ENCODE measurements at places on chromosomes 12 and 14.

DNA sequence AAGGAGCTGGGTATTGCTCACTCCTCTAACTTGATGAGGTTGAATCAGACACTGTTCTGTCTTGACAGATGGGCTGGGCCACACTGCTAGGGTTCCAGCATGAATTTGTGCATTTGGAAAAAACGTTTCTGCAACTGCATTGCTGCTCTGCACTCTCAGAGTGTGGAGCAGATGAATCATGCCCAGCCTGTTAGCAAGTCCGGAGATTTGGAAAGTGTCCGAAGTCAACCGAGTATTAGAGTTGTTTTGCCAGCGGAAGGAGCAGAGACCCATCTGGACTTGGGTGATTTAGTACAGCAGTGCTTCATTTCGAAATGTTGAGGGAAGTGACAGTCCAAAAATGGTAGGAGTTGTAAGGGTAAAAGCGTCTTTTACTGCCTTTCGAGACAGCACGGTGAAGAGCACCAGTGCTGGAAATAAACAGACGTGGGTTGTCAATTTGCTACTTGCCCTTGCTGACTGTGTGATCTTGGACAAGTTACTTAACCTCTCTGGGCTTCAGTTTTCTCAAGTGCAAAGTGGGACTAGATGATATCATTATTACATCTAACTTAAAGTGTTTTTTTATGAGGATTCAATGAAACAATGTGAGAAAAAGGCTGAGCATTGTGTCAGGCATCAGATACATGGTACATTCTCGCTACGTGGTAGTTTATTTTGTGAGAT lies 139.5 kb downstream of the CHST11 start:
- DNase-seq, result no peak

GRCh38 chr12:131732996-131733615 lies 22.2 kb downstream of the SFSWAP start:
- no peak for DNase-seq

GRCh38 chr14:22434030-22434429 lies 155.0 kb downstream of the DAD1 start:
- no peak for DNase-seq

DNA sequence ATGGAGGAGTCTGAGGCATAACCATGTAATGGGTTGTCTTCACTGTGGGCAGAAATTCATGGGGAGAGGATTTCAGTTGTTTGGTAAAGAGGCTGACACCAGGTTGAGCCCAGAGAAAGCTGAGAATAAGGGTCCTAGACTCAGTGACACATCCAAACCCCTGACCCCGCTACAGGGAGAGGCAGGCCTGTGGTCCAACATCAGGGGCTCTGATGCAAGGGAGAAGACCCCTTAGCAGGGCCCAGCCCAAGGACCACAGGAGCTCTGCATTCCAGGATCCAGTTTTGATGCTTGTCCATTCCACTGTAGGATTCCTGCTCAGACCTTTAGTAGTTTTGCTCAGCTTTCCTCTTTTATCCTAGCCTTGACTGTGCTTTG lies 15.5 kb downstream of the GPR68 start:
- no peak for DNase-seq

DNA sequence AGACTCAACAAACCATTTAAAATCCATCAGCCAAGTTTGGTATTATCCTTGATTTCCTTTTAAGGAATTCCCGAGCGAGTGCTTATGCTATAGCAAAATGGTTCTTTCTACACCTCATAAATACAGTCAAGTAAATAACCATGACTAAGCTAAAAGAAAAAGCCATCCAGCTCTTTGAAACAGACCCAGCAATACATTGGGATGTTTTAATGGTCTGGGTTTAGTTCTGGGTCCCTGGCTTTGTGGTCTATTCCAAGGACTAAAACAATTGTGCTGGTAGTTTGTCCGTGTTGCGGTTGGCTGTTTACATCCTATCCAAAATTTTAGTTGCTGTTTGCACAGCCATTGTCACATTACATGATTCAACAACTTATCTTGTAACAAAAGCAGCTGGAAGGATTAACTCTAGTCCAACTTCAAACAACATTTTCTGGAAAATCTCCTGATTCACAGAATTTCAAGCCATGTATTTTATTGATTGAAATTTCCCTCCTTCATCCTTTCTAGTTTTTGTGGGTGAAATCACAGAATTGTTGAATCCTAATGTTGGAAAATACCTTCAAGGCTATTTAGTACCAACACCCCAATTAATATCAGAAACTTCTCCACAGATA lies 19.6 kb downstream of the KLRB1 start:
- no peak for DNase-seq

DNA sequence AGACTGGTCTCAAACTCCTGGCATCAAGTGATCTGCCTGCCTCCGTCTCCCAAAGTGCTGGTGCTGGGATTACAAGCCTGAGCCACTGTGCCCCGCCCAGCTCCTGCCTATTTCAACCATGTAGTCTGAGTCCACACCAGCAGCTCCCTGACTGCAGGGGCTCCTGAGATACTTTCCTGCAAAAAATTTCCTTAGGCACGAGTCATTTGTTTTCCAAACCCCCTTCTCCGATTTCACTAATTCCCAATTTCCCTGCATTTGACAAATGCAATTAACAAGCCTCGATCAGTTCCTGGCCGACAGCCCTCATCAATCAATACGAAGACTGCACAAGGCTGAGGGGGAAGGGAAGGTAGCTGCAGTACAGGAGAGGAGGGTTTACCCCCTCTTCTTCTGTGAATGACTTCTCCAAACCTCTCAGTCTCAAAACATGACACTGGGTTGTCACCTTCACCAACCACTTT lies 10.1 kb downstream of the PSMB5 start:
- DNase-seq, result no peak

GRCh38 chr12:65586796-65587195 lies 237.5 kb upstream of the HMGA2 start:
- no peak for DNase-seq

- DNase-seq, result no peak
Observed at GRCh38 chr12:70607107-70607506, 30.1 kb downstream of the PTPRB start.

GRCh38 chr12:128914908-128915563 lies 61.8 kb downstream of the GLT1D1 start:
- peak; percentile 83 for DNase-seq

- no peak for DNase-seq
Observed at GRCh38 chr12:9319842-9320173, 111.6 kb upstream of the PZP start.

DNA sequence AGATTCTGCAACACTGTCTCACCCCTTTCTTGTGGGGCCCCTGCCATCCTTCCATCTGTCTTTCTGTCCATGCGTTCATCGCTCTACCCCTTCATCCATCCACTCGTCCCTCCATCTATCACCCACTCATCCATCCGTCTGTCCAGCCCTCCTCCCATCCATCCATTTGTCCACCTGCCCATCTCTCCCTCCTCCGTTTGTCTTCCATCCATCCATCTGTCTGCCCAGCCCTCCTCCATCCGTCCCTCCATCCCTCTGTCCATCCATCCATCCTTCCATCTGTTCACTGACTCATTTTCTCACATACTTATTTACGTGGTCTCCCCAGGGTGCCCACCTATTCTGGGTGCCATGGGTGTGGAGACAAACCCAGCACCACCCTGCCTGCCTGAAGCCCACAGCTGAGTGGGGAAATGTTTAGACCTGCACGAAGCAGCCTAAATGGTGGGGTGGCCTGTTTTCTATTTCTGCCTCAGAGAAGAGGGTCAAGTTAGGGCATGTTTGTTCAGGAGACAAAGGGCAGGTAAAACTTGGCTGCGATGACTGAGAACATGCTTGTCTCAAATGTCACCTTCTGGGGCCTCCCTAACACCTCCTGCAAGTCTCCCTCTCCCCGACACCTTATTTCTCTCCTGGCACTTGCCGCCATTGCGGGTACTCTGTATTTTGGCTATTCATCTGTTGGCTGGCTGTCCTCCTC lies 2.8 kb upstream of the SLC25A47 start:
- no peak for DNase-seq

DNA sequence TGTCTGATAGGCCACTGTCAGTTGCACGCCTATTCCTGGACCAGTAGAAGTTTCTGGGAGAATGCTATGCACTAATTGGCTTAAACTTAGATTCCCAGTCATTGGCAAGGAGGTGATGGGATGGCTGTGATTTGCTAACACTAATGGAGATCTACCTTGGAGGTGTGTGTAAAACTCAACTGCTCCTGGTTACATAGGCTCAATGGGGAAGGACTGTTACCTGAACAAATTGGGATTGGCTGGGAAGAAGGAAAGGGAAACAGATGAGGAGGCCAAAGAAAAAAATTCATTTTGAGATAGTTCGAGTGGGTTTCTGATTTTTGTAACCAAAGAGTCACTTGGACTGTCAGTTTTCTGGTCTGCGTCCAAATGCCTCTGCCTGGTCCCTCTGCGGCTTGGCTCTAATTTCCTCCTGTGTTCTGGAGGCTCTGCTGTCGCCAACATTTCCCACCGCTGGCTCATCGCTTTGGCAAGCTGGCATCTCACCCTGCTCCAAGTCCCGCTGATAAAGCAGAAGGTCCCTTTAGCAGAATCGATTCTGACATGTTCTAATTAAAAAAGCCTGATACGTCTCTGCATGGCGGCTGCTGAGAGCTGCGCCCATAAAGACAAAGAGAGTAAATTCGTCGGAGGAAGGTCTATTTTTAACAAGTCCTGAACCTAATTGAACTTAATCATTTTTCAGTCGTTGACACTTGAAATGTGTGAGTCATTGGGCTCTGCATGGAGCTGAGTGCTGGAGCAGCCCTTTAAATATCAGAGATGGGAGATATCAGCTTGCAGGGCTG lies 2.0 kb upstream of the CCDC63 start:
- no peak for DNase-seq

DNA sequence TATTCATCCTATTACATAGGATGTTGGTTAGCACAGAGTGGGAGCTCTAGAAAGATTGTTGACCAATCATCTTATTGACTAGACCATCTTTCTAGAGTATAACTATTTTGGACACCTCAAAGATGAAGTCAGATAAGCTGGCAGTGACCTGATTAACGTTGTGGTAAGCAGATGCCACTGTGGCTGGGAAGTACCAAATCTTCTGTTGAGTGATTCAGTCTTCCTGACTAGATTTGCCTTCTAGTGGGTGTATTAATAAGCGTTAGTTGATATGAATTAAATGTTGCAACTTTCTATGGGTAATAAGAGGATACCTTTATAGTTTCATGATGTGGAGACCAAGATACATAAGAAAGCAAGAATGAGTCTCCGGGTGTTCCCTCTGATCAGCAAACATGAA lies 51.2 kb upstream of the HELB start:
- no peak for DNase-seq

DNA sequence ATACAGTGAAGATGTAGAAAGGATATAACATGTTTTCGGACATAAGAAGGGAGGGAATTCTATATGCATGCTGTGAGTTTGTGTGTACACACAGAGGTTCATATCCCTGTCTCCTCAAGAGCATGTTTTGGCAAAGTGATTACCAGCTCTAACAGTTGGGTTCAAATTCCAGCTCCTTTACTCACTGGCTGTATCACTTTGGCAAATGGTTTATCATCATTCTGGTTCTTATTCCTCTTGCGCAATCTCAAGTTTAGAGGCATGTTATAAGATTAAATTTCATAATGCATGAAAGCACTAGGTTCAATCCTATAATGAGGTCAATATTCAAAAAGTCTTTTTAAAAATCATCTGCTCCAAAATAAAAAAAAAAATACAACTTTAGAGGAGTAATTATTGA lies 107.7 kb upstream of the LRFN5 start:
- DNase-seq, result no peak

DNA sequence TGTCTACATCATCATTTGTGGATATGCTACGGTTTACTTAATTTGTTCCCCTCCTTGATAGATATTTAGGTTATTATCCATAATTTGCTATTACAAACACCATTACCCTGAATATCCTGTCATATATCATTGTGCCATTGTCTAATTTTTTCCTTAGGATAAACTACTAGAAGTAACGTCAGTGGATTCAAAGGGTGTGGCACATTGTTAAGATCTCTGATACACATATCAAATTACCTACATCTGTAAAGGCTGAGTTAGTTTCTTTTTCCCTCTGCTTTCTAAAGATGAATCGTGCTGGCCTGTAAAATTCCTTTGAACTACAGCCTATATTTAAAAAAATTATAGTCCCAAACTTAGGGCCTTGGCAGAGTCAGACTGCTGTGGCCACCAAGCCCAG lies 53.9 kb upstream of the STRN3 start:
- DNase-seq, result no peak

DNA sequence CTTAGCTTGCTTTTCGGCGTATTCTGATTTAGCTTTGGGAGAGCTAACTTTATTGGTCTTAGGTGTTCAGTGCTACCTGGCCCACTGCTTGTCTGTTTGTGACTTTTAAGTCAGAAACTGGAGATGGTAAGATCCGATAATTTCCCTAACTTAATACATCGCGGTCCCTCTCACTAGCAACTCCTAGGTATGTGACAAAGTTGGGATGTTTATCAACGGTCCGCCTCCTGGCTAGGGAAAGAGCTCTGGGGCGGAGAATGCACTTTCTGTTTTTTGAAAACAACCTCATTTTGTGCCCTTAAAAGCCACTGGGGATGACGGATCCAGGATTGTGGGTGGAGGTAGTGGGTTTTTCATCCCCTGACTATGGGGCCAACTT lies 1.2 kb downstream of the CDKN1B start:
- peak; percentile 41 for DNase-seq

- DNase-seq, result no peak
Observed at GRCh38 chr12:130186651-130187268, 24.5 kb downstream of the FZD10 start.

- DNase-seq, result peak; percentile 79
Observed at GRCh38 chr12:120903412-120904196, 554 bp downstream of the SPPL3 start.

- no peak for DNase-seq
Observed at GRCh38 chr12:3681595-3682061, 71.3 kb downstream of the CRACR2A start.

- peak; percentile 19 for DNase-seq
Observed at GRCh38 chr12:120539303-120539702, 5.1 kb downstream of the RNF10 start.

- DNase-seq, result no peak
Observed at GRCh38 chr14:102998393-102998792, 59.0 kb downstream of the CDC42BPB start.

- no peak for DNase-seq
Observed at GRCh38 chr14:94897561-94897960, 127.6 kb upstream of the GSC start.

DNA sequence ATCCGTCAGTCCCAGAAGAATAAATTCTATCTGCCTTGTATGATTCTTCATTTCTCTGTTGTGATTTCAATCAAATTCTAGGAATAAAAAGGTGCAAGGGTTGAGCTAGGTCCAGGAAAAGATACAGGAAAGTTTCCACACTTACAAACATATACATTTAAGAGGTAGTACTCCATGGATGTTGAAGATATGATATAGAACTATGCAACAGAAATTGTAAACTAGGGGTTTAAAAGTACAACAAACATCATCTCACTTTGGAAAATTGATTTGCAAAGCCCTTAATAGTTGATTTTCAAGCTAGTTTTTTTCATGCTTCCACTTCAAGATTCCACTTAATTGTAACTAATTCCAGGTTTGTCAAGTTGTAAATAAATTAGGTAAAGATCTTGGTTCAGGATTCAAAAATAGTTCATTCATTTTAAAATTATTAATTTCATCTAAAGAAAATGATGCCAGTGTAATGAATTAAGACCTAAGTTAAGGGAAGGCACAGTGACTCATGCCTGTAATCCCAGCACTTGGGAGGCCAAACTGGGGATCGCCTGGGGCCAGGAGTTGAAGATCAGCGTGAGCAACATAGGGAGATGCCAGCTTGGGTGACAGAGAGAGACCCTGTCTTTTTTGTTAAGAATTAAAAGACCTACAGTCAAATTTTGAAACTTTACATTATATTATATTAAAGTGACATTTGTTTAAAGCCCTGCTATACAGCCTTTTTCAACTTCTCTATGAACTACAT lies at the start of gene OR6C70:
OR6C70 (minus strand) TSS at position 51 of the 742 bp plus-strand sequence; CDS start at position 51, 0 bp downstream.
- DNase-seq, result no peak

- DNase-seq, result no peak
Observed at GRCh38 chr12:12810553-12811021, 2.6 kb upstream of the DDX47 start.

Data from activated CD8-positive, alpha-beta T cell treated with anti-CD3 and anti-CD28 coated beads for 36 hours (primary cell).